Stimulated activated CD4-positive, alpha-beta T cell treated with anti-CD3 and anti-CD28 coated beads, Interleukin-15, amount 100 ng/mL, for 1 hour (primary cell): ENCODE measurements at places on chromosomes 12 and 14.

DNA sequence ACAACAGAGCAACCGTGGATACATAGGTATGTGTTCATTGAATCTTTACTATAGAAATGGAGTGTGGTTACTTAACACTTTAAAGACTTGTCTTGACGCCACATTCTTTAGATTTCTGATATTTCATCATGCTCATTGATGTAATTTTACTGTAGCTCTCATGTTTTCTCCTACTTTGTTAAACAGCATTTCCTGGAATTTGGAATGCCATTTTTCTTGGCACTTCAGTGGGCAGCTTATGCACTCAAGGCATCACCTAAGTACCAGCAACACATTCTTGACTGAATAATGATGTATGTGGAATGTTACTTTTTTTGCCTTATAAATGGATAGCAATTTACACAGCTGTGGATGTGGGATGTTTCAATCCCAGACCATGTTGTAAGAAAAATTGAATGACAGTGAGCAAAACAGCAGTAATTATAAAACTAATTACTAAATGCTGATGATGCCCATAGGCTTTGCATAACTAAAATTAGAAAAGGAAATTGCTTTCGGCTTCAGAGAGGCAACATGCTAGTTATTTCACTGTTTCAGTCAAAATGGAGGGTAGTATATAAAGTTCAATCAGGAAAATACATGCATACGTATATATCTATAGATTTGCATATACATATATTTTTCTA, 298.5 kb downstream of the NPAS3 start:
- no peak for DNase-seq

DNA sequence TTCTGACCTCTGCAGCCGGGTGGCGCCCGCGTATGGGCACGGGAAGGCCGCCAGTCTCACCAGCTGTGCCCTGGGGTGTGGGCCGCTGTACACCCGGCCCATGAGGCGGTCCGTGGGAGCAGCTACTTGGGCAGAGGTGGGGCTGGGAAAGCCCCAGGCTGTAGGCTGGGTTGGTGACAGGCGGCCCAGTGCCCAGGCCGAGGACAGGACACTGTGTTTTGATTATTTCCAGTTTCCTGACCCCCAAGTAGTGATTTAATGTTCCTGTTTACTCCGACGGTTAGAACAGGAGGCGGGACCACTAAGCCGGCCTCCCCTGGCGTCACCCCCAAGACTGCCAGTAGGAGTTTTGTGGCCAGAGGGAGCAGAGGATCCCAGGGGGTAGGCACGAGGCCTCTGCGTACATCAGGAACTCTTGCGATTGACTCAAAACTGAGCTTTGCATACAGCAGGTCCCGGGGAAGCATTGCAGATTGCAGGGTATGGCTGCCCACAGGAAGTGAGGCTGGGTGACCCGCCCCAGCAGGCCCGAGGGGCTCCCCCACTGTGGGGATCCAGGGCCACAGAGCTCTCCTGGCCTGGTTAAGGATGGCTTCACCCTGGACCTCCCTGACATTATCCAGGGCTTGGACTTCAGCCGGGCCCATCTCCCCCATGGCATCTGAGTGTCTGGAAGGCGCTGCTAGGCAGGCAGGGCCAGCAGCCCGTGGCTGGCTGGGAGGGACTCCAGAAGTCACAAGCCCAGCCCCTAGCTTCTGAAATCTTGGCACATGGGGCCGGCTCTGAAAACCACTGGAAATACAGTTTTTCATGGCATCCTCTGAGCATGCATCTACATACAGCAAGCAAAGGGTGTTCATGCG, 42.5 kb upstream of the DIO3 start:
- no peak for DNase-seq

DNA sequence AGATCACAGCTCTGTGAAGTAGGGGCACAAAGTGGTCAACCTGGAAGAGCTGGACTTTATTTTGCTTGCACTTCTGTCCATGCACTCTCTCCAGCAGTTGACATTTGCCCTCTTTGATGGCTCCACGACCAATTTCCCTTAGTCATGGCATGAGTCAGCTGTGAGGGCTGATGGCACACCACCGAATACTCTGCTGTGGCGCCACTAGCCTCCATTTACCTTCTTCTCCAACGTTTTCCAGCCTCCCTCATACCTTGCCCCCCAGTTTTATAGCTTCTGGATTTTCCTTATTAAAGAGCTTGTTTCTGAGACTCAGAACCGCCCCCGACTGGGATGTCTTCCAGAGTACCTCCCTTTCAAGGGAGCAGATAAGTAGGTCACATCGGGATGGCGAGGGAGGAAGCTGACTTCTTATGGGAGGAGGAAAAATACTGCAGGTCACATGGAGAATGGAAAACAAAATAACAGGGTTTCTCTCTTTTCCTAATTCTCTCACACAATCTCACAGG, 17.6 kb downstream of the NINJ2 start:
- no peak for DNase-seq

DNA sequence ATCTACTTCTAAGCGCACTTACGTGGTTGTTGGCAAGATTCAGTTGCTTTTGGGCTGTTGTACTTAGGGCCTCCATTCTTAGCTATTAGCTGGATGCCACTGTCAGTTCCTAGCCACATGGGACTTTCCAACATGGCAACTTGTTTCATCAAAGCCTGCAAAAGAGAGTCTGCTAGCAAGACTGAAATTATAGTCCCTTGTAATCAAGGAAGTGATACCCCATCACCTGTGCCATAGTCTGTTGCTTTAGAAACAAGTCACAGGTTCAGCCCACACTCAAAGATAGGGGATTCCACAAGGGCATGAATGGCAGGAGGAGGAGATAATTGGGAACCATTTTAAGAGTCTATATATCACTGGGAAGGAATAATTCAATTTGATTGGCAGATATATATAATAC, 27.1 kb upstream of the SLC17A8 start:
- DNase-seq = no peak

DNA sequence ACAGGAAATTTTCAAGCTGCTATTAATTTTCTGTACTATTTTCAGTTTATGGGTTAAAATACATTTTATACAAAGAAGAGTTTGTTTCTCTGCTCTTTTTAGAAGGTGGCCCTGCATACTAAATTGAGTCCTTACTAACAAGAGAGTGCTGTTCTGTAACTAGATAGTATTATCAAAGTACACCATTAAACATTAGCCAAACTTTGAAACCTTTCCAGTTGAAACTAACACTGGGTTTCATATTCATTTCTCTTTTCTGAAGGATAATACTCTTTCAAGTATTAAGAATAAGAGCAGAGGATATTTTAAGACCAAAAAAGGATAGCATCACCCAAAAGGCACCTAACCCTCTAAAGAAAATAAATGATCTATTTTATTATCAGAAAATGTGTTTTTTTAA, 47.2 kb downstream of the PEBP1 start:
- DNase-seq = no peak

DNA sequence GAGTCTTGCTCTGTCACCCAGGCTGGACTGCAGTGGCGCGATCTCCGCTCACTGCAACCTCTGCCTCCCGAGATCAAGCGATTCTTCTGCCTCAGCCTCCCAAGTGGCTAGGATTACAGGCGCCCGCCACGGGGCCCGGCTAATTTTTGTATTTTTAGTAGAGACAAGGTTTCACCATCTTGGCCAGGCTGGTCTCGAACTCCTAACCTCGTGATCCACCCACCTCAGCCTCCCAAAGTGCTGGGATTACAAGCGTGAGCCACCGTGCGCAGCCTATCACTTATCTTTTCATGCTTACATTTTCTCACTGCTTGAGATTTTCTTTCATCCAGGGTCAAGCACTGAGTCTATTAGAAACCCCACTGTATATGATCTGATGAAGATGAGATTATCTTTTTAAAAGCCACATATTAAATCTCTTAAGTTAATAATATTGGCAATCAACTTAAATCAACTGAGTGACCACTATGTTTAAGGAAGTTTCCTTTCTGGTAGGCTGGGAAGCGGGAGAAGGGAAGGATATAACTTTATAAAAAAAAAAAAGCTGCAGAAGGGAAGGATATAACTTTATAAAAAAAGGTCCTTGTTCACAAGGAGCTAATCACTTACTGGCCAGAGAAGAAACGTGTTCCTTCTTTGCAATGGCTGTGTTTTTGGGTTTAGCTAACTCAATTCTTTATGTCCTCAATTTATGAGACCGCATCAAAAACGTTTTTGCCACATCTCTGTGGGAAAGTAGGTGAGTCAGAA, 1.3 kb upstream of the MDM2 start:
- no peak for DNase-seq

DNA sequence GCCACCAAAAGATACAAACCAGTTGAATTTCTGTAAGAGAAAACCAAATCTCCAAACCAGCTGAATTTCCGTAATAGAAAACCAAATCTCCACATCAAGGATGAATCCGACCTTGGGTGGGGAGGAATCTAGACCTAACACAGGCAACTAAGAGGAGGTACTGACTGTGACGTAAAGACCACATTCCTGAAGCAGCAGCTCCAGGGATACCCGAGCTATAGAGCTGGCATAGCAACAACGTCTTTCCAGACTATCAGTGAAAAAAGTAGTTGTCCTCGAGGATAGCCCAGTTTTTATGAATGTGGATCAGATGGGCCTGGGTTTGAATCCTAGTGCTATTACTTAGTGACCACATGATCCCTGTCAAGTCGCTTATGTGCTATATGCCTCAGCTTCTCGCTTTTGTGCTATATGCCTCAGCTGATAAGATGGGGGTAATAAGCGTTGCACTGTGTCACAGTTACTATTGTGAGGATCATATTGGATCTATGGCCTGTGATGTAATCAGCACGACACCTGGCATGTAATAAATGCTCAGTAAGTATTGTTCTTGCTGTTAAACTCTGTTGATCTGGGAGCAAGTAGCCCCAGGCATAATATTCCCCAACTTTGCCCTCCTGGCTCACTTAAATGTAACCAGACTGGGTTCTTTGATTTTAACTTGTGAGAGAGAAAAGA, 113.8 kb downstream of the EGLN3 start:
- no peak for DNase-seq

- no peak for DNase-seq
Observed at GRCh38 chr14:33631021-33631420, 319.9 kb downstream of the EGLN3 start.

GRCh38 chr12:42360747-42361403, 34.9 kb downstream of the PPHLN1 start:
- no peak for DNase-seq

- no peak for DNase-seq
Observed at GRCh38 chr14:90281261-90281660, 24.9 kb downstream of the PSMC1 start.

DNA sequence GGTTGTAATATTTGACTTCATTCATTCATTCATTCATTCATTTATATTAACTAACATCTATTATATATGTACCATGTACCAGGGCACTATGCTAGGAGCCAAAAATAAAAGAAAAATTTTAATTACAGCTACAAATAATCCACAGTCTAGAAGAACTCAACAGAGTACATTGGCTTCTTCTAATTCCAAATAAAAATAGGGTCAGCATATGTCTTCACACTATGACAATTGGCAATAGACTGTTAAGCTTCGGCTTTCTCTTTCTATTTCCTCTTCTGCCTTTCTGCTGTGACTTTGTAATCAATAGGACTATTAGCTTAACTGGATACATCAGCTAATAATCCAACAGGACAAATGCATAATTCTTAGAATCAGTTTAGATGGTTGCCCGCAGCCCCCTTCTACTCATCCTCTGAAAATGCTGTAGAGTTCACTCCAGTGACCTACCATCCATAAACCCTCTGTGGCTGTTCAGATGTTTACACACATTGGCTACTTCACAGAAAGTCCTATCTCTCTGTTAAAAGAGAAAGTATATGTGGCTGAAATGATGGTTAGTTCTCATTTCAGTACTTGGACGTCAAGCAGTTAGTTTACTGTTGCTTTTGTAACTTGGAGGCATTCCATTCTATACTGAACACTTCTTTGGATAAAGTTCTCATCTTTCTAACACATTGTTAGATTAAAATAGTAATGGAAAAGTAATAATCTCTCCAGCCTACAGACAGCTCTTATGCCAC, 445.5 kb upstream of the GARIN6 start:
- DNase-seq = no peak

- no peak for DNase-seq
Observed at GRCh38 chr14:100297320-100298300, 8.6 kb downstream of the SLC25A29 start.

- no peak for DNase-seq
Observed at GRCh38 chr12:47965581-47965980, 2.2 kb downstream of the TMEM106C start.

GRCh38 chr14:66643344-66643743, 135.4 kb downstream of the GPHN start:
- no peak for DNase-seq

- DNase-seq = no peak
Observed at GRCh38 chr14:70652871-70653270, 11.2 kb downstream of the TTC9 start.

- DNase-seq = no peak
Observed at GRCh38 chr12:122421187-122421820, 1.2 kb downstream of the CLIP1 start.

DNA sequence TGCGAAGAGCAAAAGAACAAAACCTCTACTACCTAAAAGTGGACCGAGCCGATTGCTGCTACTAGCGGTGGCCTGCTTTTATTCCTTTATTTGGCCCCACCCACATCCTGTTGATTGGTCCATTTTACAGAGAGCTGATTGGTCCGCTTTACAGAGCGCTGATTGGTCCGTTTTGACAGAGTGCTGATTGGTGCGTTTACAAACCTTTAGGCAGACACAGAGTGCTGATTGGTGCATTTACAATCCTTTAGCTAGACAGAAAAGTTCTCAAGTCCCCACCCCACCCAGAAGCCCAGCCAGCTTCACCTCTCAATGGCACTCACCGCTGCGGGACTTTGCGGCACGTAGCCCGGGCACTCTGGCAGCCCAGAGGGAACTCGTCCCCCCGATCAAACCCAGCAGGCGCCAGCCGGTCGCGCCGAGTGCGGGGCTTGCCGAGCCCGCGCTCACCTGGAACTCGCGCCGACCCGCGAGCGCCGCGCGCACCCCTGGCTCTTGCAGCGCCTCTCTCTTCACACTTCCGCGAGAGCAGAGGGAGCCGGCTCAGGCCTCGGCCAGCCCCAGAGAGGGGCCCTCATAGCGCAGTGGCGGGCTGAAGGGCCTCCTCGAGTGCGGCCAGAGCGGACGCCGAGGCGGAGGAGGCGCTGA, 8.7 kb upstream of the FGD4 start:
- no peak for DNase-seq

GRCh38 chr12:31828071-31828470, 99.2 kb upstream of the AMN1 start:
- DNase-seq = no peak

DNA sequence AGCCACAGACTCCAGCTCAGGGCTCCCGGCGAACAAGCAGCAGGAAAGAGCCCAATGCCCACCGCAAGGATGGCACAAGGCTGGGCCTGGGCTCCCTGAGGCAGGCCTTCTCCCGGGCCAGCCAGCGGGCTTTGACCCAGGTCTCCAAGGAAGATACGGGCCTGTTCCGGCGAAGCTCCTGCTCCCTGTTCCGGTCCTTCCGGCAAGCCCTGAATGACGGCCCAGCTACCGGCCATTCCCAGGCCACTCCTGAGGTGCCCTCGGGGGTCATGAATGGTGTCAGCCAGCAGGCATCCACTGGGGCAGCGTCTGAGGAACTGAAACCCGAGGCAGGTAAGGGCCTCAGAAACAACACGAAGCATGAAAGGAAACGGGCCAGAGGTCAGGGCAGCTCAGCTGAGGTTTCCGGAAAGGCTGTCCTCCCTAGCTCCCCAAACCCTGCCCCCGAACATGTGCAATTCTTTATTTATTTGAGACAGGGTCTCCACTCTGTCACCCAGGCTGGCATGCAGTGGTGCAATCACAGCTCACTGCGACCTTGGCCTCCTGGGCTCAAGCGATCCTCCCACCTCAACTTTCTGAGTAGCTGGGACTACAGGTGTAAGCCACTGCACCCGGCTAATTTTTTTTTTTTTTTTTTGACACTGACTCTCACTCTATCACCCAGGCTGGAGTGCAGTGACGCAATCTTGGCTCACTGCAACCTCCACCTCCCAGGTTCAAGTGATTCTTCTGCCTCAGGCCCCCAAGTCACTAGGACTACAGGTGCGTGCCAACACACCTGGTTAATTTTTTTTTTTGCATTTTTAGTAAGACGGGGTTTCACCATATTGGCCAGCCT, 6.0 kb downstream of the EXOC3L4 start:
- DNase-seq = no peak
